ENCODE measurements at places on chromosomes 16 and 17.

GRCh38 chr16:57770361-57770760, 31.9 kb downstream of the KIFC3 start:
- DNase-seq = no peak

DNA sequence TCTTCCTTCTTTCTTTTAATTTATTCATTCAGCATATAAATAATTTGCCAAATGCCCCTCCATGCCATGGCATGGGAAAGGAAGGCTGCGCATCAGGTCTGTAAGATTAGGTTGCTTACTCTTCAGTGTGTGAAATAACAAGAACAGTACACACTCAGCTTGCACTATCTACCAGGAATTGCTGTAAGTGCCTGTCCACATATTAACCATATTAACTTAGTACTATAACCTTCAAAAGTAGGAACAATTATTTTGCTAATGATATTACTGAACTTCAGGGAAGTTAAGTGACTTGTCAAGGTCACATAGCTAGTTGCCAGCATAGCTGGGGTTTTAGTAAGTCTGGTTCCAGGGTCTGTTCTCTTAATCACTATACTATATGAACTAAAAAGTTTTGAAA, 89.2 kb upstream of the PMFBP1 start:
- no peak for DNase-seq

- no peak for DNase-seq
Observed at GRCh38 chr17:67431249-67432015, 54.4 kb downstream of the PITPNC1 start.

DNA sequence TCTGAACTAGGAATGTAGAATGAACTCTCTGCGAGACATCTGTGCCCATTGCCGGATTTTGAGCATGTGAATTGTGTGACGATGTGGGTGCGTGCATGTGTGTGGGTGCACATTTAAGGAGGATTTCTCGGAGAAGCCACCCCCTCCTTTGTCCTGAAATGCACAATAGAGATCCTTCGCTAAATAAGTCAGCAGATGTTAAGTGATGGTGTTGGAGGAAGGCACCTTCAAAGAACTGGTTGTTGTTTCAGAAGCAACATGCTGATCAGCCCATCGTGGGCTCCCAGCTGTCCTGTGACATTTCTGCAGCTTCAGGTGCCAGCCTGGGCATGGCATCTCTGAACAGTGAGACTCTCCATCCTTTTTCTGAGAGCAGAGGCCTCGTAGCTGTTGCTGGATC, 194.9 kb downstream of the MSI2 start:
- no peak for DNase-seq

DNA sequence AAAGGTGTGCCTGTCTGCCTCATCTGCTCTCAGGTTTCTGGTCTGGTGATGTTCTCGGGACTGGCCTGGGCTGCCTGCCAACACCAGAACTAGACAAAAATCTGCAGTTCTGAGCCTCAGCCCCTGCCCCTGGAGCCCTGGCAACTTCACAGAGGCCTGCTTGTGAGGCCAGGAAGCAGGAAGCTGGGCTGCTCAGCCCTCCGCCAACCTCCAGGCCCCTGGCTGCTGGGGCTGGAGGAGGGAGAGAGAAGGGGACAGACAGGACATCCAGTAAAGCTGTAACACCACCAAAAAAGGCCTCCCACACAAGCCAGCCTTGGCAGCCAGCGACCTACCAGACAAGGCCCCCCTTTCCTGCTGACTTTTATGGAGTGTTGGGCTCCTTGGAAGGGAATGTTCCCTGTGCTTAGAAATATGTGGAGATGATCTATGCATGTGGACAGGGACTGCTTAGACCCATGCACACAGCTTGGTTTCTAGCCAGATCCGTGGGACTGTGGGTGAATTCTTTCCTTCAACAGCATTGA, 157.6 kb downstream of the XYLT1 start:
- DNase-seq = peak; percentile 18

DNA sequence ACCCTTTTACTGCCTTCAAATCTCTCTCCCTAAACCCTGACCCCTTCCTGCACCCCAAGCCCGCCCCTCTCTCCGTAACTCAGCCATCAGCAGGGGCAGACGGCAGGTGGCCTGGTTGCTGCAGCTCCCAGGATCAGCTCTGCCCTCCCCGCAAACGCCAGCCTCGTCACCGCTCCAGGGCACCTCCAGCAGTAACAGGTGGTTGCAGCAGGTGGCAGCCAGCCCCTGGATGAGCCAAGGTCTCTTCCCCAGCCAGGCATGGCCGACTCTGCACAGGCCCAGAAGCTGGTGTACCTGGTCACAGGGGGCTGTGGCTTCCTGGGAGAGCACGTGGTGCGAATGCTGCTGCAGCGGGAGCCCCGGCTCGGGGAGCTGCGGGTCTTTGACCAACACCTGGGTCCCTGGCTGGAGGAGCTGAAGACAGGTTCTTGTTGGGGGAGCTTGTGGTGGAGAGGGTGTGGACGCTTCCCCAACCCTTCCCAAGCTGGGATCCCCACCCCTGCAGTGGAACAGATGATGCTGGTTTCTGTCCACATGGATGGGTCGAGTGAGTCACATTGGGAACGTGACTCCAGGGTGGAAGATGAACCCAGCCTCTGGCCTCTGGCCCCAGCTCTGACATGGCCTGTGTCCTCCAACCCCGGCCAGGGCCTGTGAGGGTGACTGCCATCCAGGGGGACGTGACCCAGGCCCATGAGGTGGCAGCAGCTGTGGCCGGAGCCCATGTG, 558 bp downstream of the HSD3B7 start:
- peak; percentile 4 for DNase-seq

DNA sequence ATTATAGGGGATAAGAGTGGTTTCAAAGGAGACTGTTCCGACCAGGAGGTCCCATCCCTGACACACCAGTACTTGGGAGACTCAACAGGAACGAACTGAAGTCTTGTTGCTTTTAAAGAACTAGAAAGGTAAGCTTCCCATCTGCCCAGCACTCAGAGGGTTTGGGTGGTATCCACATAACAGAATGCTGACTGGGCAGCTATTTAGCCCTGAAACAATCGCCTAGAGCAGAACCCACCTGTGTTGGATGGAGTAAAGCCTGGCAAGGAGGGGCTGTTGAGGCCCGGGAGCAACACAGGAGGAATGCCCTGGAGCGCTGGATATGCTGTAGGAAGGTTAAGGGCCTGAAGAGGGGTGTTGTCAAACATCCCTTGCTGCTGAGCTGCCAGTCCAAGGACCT, 254.9 kb downstream of the ZFHX3 start:
- no peak for DNase-seq

DNA sequence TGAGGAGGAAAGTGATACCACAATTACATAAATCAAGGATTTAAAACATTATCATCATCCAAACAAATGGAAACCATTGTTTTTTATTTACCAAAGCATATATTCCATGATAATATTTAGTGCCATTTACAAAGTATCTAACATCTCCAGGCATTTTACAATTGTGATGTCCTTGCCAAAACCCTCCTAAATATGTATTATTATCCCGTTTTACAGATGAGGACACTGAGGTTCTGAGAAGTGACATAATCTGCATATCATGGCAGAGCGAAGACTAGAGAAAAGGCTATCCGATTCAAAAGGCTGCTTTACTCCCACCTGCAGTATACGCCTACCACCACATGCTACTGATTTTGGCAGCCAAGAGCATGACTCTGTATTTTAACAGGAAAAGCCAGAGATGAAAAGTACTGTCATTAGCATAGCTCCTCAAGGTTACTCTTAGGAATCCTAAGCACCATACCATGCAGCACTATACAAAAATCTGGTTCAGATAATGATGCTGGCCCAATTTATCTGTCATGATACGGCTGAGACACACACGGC, 301.4 kb downstream of the CA10 start:
- DNase-seq = peak; percentile 71

- no peak for DNase-seq
Observed at GRCh38 chr16:27684047-27684446, 134.1 kb downstream of the KATNIP start.

- no peak for DNase-seq
Observed at GRCh38 chr16:72836181-72836580, 211.7 kb downstream of the ZFHX3 start.

DNA sequence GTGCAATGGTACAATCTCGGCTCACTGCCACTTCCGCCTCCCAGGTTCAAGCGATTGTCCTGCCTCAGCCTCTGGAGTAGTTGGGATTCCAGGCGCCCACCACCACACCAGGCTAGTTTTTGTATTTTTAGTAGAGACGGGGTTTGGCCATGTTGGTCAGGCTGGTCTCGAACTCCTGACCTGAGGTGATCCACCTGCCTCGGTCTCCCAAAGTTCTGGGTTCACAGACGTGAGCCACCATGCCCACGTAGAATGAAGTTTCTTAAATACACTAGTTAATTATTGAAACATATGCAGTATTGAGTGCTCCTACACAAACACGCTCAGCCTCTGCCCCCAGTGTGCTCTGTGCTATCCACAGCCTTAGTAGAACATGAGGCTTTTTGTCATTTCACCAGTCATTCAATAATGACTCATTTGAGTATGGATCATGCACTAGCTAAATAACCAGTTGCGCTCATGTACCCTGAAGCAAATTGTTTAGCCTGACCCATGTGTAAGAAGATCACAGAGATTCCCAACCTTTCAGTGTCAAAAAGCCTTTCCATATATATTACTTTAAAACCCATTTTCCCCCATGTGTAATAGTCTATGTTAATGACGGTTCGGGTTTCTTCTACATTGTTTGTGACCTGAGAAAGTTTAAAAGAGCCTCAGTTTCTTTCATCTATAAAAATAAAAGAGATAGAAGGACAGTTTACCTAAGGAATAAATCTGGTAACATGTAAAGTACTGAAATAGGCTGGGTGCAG, 49.7 kb downstream of the TUBD1 start:
- DNase-seq = no peak

GRCh38 chr17:17884391-17885357, 47.9 kb upstream of the SREBF1 start:
- DNase-seq = peak; percentile 9

GRCh38 chr16:5321930-5322329, 224.3 kb upstream of the EEF2KMT start:
- no peak for DNase-seq

GRCh38 chr16:79838496-79839259, 238.1 kb upstream of the MAF start:
- peak; percentile 81 for DNase-seq

GRCh38 chr16:66275775-66276428, 90.6 kb upstream of the CDH5 start:
- peak; percentile 61 for DNase-seq

All from NCI-H1694 treated with DMSO at 0.1 percent for 48 hours (cell line).